ENCODE measurements at places on chromosomes 12 and 14.

GRCh38 chr14:103735815-103736545 lies 20.4 kb downstream of the ZFYVE21 start:
- DNase-seq = no peak

GRCh38 chr12:87995581-87996178 lies 33.5 kb downstream of the C12orf50 start:
- DNase-seq = no peak

DNA sequence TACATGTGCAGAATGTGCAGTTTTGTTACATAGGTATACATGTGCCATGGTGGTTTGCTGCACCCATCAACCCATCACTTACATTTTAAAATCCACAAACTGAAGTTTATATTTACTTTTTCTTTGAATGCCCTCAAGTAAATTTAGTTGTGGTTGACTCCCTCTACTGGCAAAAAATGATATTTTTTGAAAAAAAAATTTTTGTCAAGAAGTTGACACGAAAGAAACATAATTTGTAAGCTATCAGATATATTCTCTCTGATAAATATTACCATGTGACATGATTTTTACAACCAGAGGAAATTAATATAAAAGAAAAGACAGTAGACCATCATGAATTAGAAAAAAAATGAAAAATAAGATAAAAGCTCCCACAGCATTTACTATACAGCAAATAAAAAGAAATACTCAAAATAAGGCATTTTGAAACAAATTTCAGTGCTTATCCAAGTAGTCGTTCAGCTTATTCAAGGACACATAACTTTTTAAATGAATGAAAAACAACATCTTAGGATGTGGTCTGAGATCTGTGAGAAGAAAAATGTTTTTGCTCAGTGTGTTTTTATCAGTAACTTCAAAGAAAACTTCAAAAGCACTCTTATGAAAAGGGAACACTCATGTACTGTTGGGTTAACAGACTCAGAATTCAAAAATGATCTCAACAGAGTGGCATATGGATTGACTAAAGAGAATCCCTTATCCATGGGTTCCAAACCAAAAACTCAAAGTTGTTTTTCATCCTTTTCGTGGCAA lies 30.0 kb upstream of the GRIP1 start:
- DNase-seq = no peak

DNA sequence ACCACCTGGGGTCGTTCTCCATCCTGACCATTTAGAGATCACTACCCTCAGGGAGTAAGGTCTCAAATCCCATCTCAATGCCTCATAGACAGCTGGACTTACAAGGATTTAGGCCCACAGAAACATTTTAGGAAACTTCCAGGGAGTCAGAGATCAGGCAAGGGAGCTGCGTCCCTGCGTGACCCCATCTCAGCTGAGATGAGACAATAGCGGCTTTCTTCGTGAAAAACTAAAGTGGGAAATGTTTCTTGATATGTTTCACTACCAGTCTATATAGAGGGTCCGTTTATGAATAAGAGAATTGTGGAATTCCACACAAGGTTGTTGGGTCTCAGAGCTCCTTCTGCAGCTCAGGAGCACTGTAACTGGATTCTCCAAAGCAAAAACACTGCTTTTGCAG lies 105.1 kb downstream of the VCPKMT start:
- DNase-seq = no peak

DNA sequence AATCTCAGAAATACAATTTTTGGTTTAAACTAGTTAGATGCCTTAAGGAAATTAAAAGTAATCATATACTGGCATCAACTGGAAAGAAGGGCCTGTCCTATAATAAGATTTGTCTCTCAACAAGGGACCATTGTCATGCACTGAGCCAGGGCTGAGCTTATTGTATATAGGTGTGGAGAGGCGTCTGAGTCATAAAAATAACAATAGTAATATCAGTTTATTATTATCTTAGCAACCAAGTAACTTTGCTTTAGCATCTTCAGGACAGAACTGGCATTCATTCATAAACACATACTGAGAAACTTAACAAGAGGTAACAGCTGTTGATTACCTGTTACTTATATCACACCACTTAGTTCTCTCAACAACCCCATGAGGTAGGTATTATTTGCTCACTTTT lies 7.1 kb downstream of the KRT75 start:
- no peak for DNase-seq

GRCh38 chr14:47278233-47278842 lies 397.1 kb downstream of the MDGA2 start:
- DNase-seq = no peak

DNA sequence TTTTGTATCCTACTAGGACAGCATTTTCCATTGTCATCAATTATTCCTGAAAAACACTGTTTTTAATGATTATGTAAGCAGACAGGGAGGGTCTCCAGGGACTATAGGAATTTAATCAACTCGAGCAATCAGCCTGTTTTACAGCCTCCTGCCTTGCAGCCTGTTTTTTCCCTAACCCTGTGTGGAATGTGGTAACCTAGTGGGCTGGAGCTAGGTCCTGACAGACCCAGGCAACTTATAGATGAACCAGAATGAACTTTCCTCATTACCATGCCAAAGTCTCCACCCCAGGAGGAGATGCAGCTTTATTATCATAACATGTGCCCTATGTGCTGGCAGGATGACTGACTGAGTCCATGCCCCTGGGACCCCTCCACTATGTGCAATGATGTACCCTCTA lies 375.1 kb downstream of the BMP4 start:
- no peak for DNase-seq

DNA sequence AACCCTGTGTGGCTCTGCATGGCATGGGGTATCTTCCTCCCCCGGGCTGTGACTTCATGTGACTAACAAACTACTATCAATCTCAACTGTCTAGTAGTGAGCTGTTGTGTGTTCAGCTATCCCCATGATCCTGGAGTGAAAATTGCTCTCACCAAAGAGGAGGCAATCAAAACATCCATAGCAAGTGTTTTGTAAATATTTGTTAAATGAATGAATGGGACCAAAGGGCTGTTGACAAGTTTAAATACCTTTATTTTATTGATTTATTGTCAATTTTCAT lies 138.1 kb upstream of the CPM start:
- DNase-seq = no peak

DNA sequence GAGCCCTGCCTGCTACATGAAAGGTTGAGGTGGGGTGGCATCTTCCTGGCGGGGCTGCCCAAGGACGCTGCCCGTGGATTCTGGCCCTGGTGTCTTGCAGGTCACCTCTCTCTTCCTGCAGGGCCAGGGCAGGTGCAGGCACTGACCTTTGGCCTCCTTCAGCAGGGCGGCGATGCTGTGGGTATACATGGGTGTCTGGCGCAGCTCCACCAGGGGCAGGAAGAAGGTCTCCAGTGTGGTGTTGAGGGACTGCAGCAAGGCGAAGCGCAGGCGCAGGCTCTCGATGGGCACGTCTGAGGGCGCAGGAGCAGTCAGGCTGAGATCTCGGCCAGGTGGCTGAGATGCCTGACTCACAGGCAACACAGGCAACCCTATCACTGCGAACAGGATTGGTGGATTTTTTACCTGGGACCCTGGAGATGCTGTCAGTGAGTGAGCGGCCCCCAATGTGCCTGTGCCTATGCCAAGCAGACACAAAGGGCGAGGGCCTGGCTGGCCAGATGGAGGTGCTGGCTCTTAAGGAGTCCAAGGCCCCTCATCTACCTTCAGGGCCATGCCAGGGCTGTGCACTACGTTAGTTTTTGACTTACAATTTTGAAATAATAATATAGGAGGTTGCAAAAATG lies 45.7 kb downstream of the TRAFD1 start:
- DNase-seq = no peak

DNA sequence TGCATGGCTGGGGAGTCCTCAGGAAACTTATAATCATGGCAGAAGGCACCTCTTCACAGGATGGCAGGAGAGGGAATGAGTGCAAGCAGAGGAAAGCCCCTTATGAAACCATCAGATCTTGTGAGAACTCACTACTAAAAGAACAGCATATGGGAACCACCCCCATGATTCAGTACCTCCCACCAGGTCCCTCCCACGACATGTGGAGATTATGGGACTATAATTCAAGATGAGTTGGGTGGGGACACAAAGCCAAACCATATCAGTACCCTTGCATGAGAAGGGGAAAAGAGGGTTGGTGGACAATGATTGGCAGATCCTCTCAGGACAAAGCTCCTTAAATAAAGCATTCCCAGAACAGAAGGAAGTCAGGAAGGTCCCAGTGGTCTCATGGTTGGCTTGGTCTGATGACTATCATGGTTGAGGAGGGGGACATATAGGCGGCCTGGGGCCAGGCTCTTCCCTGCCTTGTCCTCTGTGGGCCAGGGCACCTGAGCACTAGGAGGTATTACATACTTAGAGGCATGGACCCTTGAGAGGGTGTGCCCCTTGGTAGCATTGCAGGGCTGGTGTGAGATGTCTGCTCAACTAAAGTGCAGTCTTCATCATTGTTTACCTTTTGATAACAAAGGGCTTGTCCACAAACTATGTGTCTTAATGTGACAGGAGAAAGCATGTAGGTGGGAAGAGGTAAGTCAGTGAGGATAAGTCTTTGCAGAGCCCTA lies 22.2 kb downstream of the HSD17B6 start:
- DNase-seq = no peak

- peak; percentile 3 for DNase-seq
Measured at GRCh38 chr12:77064896-77065360, 441 bp downstream of the E2F7 start.

DNA sequence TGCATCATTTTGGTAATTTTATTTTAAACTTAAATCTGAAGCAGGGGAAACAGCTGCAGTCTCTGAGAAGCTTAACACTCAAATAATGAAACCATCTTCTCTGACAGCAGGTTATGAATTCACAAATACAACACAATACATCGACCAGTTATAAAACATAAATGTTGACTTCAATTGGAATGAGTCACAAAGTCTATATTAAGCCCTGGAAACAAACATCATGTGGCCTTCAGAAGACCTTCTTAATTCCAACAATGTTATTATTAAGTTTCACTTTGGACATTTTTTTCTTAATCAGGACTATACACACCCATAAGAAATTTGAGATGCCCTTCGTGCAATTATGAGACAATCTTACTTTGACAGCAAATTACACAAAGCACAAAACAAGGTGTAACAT lies 68.9 kb downstream of the CEP128 start:
- DNase-seq = no peak

DNA sequence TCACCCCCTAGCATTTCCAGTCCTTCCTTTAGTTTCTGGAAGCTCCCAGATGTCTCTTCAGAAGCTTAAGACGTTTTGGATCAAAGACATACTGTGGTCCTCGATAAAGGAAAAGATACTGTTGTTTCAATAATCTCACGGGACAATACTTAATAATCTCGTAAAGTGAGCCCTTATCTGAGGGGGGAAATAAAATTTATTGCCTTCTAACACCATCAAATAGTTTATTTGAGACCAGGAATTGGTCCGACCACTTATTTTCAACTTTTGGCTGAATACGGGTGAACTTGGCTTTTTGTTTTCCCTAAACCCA lies 640 bp upstream of the G2E3 start:
- no peak for DNase-seq

DNA sequence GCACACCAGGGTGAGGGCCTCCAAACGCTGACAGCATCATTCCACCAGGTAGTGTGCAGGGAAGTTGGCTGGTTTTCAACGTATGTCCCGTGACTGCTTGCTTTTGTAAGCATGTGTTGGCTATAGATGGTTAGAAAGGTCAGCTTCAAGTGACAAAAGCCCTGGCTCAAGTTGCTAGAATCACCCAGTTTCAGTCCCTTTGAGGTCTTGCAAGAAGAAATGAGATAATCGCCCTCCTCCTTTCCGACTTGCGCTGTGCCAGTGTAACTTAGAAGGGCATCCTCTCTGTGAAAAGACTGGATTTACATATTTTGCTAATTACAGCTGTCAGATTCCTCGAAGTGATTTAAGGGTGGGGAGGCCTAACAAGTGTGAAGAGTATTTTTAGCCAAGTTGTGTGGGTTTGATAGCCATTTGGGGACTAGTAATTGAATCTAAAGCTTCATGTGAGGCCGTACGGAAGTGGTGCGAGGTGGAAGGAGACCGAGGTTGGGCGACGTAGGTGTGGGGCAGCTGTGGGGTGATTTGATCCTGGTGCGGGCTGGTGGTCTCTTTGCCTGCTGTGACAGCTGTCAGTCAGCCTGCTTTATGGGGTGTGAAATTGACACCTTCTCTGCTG lies 94.7 kb downstream of the CHST11 start:
- DNase-seq = no peak

DNA sequence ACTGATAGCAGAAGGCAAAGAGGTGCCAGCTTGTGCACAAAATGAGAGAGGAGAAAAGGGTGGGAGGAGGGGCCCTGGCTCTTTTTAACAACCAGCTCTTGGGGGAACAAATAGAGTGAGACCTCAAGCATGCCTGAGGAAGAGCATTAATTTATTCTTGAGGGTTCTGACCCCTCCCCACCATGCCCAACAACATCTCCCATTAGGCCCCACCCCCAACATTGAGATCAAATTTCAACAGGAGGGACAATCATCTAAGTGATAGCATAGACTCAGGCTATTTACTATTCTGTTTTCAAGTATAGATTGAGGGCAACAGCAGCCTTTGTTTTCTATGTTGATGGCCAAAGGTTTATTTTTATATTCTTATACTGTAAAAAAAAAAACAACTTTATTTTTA lies 59.7 kb downstream of the FUT8 start:
- DNase-seq = no peak

DNA sequence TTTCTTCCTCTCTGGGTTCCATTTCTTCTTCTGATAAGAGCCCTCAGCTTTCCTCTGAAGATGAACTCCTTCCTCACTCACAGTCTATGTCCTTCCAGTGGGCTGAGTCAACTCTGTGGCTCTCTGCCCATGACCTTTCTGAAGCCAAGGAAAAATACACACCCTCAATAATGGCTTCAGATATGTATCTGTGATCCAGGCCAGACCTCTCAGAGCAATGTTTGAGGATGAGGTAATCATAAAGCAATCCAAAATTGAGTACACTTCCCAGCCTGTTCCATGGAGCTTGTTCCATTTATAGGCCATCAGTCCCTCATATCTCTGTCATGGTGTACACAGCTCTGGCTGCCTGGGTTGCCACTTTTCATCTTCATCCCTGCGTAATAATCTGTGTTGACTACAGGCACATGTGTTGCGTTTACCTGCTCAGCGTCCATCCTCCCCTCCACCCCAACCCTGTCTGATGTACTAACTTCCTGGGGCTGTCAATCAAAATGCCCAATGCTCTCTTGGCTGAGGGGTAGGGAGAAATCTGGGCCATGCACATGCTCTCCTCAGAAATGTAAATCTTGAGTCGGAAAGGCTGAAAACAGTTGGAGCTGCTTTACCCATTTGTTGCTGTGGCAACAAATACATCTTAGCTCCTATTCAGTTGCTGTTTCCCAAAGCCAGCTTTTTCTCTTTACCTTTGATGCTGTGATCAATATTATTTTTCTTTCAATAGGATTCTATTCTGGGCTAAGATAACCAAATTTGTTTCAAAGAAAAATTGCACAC lies 377.8 kb upstream of the TMEM132C start:
- DNase-seq = no peak

- no peak for DNase-seq
Measured at GRCh38 chr12:53825246-53826081, 73.7 kb upstream of the CISTR start.

- no peak for DNase-seq
Measured at GRCh38 chr14:90266441-90267154, 10.2 kb downstream of the PSMC1 start.

- no peak for DNase-seq
Measured at GRCh38 chr12:48796976-48797375, 8.1 kb upstream of the ADCY6 start.

GRCh38 chr14:91041450-91041849 lies 19.0 kb downstream of the RPS6KA5 start:
- no peak for DNase-seq

GRCh38 chr12:12714276-12715021 lies 2.7 kb upstream of the CDKN1B start:
- DNase-seq = peak; percentile 25

GRCh38 chr12:87599459-87599858 lies 429.7 kb downstream of the C12orf50 start:
- DNase-seq = no peak

- no peak for DNase-seq
Measured at GRCh38 chr12:123532808-123533649, 490 bp downstream of the RILPL1 start.

All from stimulated activated CD4-positive, alpha-beta T cell treated with anti-CD3 and anti-CD28 coated beads, Interleukin-15, amount 100 ng/mL, for 1 hour (primary cell).